ENCODE measurements at places on chromosomes 2 and 18.

DNA sequence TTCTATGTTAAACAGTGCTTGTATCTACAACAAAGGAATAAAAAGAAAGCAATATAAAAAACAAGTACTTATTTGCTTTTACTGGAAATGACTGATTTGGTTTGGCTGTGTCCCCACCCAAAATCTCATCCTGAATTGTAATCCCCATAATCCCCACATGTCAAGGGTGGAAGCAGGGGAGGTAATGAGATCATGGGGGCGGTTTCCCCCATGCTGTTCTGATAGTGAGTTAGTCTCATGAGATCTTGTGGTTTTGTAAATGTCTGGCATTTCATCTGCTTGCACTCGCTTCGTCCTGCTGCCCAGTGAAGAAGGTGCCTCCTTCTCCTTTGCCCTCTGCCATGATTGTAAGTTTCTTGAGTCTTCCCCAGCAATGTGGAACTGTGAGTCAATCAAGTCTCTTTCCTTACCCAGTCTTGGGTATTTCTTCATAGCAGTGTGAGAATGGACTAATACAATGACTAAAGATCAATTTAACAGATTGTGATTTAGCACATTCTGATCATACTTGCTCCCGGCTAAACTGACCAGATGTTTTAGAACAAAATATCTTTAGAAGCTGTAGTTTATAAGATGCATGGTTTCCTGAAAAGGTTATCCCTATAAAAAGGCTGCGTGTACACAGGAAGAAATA, 19.9 kb downstream of the PTH2R start:
- DNase-seq, result no peak

DNA sequence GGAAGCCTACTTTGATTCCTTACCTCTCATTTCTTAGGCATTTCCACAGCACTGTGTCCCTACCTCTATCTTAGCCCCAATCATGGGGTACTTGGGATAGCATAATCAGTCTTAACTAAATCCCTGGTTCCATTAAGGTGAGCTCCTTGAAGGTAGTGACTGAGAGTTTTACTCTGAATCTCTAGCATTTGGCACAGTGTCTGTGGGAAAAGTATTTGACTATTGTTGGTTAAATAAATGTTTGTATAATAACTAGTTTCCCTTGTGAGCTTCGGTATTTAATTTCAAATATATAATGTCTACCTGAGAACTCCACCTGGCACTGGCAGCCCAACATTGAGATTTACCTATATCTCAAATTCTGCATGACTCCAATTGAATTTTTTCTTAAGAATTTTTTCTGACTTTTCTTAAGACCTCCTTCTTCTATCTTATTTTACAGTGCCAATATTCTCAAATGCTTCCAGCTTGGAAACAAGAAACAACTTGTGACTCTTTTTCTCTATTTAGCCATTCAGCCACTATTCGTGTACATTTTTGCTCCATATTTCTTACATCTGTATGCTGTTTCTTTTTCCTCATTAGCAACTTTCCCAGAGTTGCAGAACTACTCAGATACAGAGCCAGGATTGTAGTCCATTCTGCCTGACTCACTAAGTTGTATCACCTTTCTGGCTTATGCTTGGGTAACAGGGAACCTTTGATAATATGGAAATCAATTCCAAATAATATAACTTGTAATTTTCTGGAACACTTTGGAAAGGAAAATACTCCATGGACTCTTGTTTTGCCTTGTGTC, 214.0 kb upstream of the NT5C1B start:
- DNase-seq, result no peak

DNA sequence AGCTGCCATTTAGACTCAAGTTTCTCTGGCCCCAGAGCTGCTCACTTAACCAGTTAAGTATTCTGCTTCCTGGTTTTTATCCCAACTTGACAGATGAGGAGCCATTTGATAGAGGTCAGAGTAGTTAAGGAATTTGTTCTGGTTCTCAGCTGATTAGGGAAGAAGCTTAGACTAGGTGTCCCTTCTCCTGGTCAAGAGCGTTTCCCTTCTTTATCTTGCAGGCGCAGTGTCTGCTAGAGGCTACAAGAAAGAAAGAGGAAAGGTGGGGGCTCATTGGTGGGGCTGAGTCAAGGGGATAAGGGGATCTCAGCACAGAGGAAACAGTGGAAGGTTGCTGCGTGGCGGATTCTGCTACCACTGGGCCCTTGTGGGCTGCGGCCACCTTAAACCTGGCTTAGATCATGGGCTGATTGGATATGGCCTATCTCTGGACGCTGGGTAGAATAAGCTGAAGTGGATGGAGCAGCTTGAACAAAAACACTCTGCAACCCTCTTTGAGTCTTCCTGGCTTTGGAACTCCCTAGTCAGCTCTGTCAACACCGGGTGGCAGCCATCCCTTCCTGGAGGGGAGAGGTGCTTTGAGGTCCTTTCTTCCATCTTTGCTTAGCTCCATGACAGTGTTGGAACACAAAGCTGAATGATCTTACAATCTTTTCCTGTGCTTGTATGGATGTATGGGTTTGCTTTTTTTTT, 70.8 kb downstream of the QPCT start:
- no peak for DNase-seq

DNA sequence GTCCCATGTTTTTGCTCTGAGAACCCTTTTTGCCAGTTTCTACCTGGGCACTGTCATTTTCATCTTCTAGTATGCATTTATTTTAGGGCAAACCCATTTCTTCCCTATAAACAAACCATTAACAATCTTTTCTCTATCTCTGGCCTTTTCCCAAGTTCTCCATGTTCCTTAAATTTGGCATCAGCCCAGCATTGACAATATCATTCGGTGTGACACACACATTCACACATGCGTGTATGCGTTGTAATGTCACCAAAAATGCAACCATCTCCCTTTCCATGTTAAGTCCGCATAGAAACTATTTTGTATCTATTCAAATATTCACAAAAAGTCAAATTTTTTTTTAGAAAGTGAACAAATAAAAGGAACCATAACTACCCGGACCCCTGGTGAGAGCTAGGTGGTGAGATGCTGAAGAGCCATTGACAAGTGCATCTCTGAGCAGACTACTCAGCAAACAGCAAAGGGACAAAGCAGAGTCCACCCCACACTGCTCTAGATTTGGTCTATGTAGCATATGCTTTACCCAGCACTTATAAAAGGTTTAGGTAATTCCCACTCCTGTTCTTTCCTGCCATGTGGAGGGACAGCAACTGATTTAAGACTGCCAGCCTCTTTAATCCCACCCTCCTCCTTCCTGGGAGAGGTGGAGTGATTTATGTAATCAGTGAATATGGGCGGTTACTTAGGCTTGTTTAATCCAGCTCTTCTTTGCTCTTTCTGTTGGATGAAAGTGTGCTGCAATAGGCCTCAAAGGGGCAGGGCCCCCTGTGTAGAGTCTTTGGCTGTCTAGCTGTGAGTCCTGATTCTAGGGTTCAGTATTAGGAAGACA, 124.1 kb downstream of the METTL8 start:
- DNase-seq, result no peak

GRCh38 chr2:57892920-57893319, 153.7 kb upstream of the VRK2 start:
- no peak for DNase-seq

GRCh38 chr2:217733461-217733860, 269.3 kb downstream of the TNS1 start:
- no peak for DNase-seq

Data from colonic mucosa (tissue), 4 donors.